Naive B cell (primary cell): ENCODE measurements at places on chromosomes 6 and 20. TPM values are rescaled to one million over a fixed set of nuclear protein-coding genes. Genes with fewer than 3 reads are reported as not detected.

The CAGE1 gene
- polyA plus RNA-seq, result not detected

DNA sequence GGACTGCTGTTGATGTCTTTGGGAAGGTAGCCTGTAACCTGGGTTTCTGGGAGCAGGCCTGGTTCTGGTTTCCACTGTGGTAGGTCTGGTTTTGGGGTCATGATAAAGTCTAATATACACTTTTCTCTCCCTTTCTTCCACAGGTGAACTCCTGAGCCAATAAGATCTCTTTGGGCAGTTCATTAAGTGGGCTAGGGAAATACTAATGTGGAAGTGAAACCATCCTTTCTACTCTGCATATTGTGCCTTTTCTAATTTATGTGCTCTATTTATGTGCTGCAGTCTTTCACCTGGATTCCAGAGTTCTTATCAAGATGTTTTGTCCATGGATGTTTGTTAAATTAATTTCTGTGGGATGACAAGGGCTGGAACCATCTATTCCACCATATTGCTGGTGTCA lies 165.7 kb upstream of the PTPRK start:
- no peak for DNase-seq

The ESR1 gene
- polyA plus RNA-seq, result 0.06 TPM

The ANKRD66 gene
- polyA plus RNA-seq, result not detected

DNA sequence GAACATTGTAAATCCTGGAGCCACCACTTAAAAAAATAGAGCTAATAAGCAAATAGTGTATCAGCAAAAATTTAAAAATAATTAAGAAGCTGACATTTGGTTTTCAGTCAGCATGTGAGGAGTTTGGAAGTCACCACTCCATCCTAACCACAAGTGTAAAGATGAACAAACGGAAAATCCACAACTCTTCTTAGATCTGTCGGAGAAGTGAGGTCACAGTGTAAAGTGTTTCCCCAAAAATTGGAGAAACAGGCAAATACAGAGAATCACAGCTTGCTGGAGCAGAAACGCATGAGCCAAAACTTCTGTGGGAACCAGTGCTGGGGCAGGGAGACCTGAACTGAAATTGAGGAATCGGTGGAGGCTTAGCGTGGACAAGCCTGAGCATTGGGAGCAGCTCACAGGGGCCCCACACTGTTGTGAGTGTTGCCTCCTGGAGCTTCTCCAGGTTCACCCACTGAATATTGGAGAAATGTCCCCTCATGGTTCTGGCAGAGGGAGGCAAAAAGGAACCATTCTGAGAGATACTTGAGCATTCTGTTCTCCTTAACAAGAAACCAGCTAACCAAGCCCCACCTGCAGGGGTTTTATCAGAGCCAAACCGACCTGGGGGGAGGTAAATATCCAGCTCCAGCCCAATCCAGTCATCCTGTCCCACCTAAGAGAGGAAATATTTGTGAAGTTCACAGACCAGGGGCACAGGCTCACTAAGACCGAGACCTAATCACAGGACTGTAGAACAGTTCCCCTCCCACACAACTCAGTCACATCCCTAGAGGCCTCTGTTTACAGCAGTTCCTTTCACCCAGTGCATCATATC lies 192.0 kb downstream of the ERMARD start:
- no peak for DNase-seq

DNA sequence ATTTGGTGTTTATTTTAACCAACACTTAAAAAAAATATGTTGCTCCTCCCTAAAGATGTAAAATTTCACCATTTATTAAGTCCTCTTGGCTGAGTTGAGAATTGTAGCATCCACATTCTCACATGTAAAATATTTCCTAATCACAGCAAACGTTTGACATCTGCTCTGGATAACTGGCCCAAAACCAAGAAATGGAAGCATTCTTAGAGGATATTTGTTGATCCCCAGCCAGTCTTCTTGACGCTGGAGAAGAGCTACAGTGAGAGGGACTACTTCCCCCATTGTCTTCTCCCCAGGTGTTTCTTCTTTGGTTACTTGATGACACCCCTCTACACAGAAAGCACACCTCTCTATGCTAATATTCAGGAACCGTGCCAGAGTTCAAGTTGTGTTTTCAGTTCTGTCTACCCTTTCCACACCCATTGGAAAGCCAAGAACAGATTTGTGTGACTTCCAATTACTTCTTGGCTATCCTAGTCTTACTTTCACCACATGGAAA lies 454.5 kb upstream of the JAG1 start:
- no peak for DNase-seq

- no peak for DNase-seq
Measured at GRCh38 chr6:133894369-133894768, 5.5 kb downstream of the TCF21 start.

The GSTA2 gene
- polyA plus RNA-seq, result not detected

The ADGRF1 gene
- not detected for polyA plus RNA-seq

DNA sequence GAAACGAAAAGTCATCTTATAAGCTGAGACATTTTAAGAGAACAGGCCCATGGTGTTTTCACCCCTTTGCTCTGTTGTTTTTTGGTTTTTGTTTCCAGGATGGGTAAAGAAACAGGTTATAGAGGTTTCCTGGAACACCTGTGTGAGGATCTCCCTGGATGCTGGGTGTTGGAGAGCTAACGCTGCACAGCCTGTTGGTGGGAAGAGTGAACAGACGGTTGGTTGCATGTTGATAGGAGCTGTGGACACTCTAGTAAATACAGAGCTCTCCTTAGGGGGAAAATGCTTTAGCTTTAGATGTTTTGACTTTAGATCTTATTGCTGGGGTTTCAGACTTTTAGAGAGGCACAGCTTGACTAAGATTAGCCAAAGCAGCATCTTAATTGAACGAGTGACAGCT lies 235.2 kb downstream of the SOX4 start:
- no peak for DNase-seq
